ENCODE measurements at places on chromosomes 5 and 9. TPM values are rescaled to one million over a fixed set of nuclear protein-coding genes. Genes with fewer than 3 reads are reported as not detected.

Gene TEK
- 11.2 TPM for polyA plus RNA-seq

Gene UBE2D2
- polyA plus RNA-seq = 98.7 TPM

Gene FCN2
- 0.37 TPM for polyA plus RNA-seq

Gene ACTL7B
- not detected for polyA plus RNA-seq

Gene MSX2
- 16.4 TPM for polyA plus RNA-seq

Gene LCN10
- 11.3 TPM for polyA plus RNA-seq

Measured in urinary bladder (tissue), 4 donors.